Activated T-helper 17 cell treated with anti-CD3 and anti-CD28 coated beads, Interleukin-2, amount 50 U/mL, for 72 hours (primary cell): ENCODE measurements at places on chromosomes 7 and 10.

DNA sequence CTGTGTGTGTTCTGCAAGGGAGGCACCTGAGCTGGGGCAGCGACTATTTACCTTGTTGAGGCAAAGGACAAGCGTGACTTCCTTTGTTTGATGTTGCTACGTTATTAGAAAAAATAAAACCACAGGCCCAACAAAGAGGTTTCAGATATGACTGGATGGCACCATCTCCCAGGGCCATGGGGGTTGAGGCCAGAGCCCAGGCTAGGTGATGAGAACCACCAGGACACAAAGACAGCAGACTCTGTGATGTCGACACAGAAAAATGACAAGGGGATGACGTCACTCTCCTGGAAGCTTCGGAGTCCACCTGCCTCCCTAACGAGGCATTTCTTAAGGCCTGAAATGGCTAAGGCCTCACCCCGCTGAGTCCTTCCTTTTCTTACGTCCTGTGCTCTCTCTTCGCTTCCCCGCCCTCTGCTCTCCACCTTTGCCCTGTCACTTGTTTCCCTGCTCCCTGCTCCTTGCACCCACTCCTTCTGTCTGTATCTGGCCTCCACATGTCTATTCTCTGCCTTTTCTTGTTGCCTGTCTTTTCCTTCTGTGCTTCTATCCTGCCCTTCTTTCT, 83.0 kb upstream of the ADRB1 start:
- ATAC-seq: peak; percentile 45

DNA sequence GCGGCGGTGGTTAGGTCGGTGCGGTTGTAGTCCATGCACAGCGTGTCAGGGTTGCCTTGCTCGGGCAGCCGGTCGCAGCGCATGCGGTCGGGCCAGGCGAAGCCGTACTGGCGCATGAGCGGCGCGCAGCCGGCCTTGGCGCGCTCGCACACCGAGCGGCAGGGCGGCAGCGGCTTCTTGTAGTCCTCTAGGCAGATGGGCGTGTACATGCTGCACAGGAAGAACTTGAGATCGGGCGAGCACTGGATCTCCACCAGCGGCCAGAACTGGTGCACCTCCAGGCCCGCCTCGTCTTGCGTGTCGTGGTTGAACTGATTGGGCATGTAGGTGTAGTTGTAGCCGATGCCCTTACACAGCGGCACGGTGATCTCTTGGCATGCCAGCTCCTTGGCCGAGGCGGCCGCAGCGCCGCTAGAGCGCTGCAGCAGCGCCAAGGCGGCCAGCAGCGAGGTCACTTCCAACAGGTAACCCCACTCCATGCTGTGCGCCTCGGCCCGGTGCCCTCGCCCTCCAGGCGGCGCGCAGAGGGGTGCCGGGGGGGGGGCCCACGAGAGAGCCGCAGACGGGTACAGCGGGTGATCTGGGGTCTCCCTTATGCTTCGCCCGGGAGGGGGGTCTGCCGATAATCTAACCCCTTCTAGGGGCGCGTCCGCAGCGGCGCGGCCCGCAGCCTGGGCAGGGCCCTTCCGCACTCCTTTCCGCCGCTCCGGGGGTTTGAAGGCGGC, 983 bp downstream of the FZD8 start:
- peak; percentile 33 for ATAC-seq

GRCh38 chr7:20343941-20344340, 13.2 kb downstream of the ITGB8 start:
- ATAC-seq: no peak

GRCh38 chr7:17105701-17106100, 192.8 kb upstream of the AHR start:
- no peak for ATAC-seq

- no peak for ATAC-seq
These were observed 603.9 kb downstream of the PTPRN2 start for GRCh38 chr7:157983502-157984422.

DNA sequence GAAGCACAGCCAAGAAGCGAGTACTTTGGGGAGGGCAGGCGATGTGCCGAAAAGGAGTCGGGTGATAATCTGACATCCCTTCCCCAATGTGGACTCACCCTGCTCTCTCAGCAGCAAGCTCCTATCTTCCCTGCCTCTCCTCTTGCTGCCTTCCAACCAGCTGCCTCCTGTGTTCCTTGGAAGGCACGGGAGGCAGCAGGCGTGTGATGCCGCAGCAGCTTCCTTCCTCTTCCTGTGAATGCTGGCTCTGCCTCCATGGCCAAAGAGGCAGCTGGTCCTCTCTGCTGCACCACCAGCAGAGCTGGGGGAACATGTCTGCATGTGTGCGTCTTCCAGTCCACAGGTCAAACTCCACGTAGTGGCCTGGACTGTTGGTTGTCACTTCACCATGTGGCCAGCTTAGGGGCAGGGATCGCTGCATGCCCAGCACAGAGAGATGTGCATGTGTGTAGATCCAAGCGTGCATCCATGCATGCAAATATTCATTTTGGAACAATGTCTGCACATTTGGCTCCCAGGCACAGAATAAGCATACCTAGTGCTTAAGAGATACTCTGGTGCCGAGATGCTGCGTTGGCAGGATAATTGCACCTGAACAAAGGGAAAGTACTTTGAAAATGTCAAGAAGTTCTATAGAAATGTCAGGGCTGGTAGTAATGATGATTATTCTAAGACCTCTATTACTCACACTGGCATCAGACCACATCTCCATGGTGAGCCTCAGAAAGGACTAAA, 499.8 kb downstream of the PLXNA4 start:
- ATAC-seq: no peak

- peak; percentile 25 for ATAC-seq
These were observed 370 bp downstream of the TMEM60 start for GRCh38 chr7:77797734-77798393.

DNA sequence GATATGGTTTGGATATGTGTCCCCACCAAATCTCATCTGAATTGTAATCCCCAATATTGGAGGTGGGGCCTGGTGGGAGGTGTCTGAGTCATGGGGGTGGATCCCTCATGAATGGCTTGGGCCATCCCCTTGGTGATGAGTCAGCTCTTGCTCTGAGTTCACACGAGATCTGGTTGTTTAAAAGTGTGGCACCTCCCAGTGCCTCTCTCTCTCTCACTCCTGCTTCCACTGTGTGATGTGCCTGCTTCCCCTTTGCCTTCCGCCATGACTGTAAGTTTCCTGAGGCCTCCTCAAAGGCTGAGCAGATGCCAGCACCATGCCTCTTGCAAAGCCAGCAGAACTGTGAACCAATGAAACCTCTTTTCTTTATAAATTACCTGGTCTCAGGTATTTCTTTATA, 4.8 kb upstream of the GCK start:
- peak; percentile 90 for ATAC-seq

DNA sequence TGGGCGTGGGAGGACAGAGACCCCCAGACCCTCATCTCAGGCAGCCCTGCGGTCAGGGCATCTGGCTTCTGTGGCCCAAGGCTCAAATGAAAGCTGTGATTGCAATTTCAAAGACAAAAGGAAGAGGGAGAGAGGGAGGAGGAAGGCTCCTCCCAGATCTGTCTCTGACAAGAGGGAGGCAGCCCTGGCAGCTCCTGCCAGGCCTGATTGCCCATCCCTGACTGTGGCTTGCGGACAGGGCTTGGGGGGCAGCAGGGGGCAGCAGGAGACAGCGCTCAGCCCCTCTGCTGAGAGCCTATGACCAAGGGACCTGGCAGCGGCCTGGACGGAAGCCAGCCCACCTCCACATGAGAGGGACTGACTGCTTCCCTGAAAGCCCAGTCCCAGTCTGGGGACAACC, 91.8 kb downstream of the PTPRN2 start:
- ATAC-seq: peak; percentile 40

DNA sequence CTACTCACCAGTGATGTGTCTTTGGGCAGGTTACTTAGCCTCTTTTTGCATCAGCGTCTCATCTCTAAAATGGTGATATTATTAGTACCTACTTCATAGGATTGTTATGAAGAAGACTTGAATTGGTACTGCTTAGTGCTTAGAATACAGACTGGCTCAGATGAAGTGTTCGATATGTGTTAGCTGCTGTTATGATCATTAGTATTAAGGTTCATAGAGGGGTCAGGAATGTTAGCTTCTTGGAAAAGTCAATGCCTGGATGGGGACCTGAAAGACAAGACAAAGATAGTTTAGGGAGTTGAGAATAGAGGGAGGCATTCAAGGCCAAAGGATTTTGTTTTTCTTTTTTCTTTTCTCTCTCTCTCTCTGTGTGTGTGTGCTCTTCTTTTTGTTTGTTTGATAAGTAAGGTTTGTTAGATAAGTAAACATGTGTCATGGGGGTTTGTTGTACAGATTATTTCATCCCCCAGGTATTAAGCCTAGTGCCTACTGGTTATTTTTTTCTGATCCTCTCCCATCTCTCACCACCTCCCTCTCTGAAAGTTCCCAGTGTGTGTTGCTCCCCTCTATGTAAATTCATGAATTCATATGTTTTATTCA, 63.3 kb downstream of the MDFIC start:
- no peak for ATAC-seq

GRCh38 chr7:30093420-30093952, 41.3 kb upstream of the MTURN start:
- no peak for ATAC-seq

- no peak for ATAC-seq
These were observed 183.7 kb downstream of the TRIL start for GRCh38 chr7:28774261-28774988.

- ATAC-seq: no peak
These were observed 128.5 kb upstream of the COL1A2 start for GRCh38 chr7:94266238-94266644.

DNA sequence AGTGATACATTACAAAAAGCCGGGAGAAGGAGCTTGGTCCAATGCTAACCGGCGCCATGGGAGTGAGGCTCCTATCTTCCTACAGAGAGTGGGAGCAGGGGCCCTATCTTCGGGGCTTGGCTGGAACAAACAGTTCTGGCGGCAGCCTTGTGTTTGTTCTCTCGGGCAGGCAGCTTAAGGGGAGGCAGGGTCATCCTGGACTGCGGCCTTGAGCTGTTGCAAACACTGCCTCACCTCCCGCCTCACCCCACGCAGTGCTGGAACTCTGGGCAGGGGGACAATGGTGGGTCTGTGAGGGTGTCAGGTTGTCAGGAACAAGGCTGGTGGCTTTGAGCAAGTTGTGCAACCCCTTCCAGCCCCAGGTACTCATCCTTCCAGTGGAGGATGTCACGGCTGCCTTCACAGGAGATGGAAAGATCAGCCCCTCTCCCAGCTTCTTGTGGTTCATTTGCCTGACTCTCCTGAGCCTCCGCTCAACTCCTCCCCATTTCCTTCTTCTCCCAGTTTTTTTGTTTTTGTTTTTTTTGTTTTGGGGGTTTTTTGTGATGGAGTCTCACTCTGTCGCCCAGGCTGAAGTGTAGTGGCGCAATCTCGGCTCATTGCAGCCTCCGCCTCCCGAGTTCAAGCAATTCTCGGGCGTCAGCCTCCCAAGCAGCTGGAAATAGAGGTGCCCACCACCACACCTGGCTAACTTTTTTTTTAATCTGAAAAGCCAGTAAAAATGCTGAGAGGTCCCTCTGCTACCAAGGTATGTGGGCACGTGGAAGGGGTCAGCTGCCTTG, 57.4 kb downstream of the SPOCK2 start:
- ATAC-seq: no peak

- no peak for ATAC-seq
These were observed 151.5 kb upstream of the AGR3 start for GRCh38 chr7:17033245-17033644.

GRCh38 chr7:116948934-116949333, 4.4 kb upstream of the ST7 start:
- ATAC-seq: no peak
